ENCODE measurements at places on chromosomes 5 and 9.

- no peak for DNase-seq
Measured at GRCh38 chr5:180304431-180305375, 12.8 kb upstream of the MAPK9 start.

- DNase-seq = no peak
Measured at GRCh38 chr5:92514896-92515295, 1066.1 kb downstream of the NR2F1-AS1 start.

GRCh38 chr9:37617161-37617560 is 24.8 kb upstream of the TOMM5 start:
- no peak for DNase-seq

- DNase-seq = no peak
Measured at GRCh38 chr5:97266576-97266975, 83.5 kb upstream of the RIOK2 start.

DNA sequence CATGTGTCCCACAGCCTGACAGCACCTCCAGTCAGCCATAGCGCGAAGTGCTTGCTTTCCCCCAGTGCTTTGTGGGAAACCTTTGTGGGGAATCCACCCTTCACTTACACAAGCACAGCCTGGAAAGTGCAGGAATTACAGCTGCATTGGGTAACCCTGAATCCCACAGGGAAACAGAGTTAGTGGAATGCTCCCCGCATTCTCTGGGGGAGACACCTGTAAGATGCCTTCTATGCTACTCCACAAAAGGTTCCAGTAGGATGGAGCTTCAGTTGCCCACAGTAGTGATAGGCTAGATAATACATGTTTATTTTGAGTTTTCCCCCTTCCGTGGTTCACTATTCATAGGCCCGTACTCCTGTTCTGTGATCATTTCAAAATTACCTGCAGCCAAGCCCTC is 60.3 kb downstream of the TLE4 start:
- no peak for DNase-seq

DNA sequence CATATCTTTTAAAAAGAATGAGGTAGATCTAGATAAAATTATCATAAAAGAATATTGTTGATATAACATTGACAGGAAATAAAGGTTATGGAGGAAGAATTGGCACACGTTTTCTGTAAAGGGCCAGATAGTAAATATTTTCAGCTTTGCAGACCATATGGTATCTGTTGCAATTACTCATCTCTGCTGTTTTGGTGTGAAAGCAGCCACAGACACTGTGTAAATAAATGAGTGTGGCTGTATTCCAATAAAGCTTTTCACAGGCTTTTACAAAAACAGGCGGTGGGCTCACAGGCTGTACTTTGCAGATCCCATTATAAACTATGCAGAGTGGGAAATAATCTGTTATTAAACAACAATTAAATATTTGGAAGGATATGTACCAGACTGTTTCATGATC is 87.4 kb downstream of the SGCD start:
- DNase-seq = no peak

GRCh38 chr9:133516256-133516960 is 8.4 kb downstream of the MYMK start:
- DNase-seq = no peak

- DNase-seq = no peak
Measured at GRCh38 chr5:9160747-9161146, 385.1 kb downstream of the SEMA5A start.

- DNase-seq = no peak
Measured at GRCh38 chr5:138601444-138601843, 26.2 kb upstream of the HSPA9 start.

GRCh38 chr5:173581408-173582215 is 34.8 kb downstream of the BOD1 start:
- peak; percentile 31 for DNase-seq

DNA sequence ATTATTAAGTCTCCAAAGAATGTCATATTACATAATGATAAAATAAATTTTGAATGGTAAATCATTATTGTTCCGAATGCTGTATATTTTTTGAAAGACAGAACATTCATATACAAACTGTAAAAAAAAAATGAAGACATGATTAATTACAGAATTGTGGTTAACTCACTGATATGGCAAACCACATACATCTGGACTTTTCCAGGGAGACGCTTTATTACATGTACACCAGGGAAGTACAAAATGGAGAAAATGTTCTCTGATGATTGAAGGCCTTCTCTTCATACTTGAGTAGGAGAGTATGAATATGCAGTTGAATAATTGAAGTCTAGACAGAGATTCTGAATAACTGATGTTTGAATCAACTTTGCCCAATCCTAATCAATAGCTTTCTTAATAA is 1886.9 kb downstream of the EFNA5 start:
- DNase-seq = no peak

DNA sequence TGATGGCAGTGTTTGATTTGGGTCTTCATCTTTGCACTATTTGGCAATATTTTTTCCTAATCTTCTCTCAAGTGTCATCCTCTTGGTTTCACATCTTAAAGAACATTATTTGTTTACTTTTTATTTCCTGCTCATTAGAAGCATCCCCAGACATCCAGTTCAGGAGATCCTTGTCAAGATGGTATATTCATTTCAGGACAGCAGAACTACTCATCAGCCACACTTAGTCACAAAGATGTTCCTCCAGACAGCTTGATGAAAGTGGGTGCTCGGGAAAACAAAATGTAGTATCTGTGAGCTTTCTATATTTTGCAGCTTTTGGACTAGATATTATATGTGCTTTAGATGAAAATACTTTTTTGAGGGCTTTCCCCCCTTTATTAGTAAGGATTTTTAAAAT is 72.1 kb upstream of the SREK1 start:
- DNase-seq = no peak

DNA sequence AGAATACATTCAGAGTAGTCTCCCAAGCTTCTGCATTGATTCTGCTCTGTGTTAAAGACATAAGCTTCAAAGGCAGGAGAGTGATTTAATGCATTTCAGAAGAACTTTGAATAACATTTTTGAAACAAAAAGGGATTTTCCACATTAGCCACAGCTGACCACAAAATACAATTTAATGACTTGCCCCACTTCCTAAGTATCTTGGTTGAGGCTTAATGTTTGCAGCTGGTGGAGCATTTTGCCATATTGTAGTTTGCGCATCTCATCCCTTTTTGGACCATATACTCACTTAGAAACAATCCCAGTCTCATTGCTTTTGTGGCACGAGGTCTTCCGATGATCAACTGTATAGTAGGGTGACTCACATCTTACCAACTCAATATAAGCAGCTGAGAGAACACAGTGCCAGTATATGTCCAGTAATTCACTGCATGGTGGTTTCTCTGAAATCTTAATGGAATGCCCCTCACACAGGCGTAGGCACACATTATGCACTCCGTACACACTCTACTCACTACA is 455.8 kb upstream of the PTGER4 start:
- DNase-seq = no peak

DNA sequence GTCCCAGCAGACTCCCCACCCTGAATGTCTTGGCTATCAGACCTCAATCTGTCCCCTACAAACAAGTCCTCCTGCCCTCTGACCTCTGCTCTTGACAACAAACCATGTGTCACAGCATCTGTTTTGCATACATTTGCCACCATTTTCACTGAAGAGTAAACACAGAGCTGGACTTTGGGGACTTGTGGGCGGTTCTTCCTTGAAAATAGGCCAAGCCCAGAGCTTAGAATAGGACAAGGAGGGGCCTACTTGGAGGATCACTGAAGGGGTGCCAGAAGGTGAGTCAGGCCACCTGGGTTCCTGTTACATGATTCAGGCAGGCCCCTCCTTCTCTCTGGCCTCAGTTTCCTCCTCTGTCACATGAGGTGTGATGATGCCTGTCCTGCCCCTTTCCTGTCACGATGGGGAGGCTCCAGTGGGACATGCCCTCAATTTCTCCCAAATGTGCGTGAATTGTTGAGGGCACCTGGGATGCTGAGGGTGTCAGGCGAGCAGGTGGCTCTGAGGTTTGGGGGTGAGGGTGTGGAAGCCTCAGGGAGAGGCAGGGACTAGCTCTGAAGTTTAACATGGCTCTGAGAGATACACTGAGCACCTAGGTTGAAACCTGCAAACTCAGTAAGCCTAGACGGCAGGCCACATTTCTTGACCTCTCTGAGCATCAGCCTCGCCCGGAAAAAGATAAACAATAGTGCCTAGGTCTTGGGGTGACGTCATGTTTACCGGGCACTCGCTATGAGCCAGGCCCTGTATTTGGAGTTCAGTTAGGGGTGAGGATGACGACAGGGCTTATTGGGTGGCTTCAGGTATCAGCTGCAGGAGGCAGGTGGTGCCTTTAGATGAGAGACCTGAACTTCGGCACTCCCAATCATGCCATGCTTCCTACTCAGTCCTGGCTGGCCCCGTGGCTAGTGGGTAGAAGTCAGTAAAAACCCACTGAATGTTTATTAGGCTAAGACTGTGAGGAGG is 107.6 kb upstream of the PITX1 start:
- no peak for DNase-seq

DNA sequence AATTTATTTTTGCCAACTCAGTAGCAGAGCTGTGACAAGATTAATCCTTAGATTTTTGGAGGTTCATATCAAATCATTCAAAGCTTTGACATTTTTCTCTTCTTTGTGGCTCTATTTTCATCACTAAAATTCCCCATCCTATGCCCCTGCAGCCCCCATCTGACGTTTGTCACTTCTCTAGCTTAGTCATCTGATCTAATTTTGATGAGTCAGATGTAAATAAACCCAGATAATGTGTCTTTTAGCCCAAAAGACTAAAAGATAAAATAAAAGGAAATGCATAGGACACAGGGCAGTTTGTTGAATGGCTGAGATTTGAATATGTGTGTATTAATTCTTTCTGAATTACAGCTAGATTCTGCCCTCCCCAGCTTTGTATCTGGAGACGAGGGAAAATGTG is 897 bp upstream of the HSPB3 start:
- DNase-seq = no peak

DNA sequence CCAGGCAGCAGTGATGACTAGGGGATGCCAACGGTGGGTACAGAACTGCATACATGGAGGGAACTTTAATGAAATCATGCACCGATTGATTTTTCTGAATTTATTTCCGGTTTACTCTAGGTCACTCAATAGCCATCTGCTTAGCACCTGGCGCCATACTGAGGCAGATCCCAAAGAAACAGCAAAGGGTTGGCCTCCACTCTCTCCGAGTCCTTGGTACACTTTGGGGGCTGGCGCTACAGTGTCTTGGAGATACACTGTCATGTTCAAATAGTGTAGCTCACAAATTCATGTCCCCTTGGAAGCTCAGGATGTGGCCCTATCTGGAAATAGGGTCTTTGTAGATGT is 116.3 kb downstream of the BOD1 start:
- DNase-seq = no peak

- DNase-seq = no peak
Measured at GRCh38 chr5:132238169-132238744, 10.6 kb upstream of the P4HA2 start.

DNA sequence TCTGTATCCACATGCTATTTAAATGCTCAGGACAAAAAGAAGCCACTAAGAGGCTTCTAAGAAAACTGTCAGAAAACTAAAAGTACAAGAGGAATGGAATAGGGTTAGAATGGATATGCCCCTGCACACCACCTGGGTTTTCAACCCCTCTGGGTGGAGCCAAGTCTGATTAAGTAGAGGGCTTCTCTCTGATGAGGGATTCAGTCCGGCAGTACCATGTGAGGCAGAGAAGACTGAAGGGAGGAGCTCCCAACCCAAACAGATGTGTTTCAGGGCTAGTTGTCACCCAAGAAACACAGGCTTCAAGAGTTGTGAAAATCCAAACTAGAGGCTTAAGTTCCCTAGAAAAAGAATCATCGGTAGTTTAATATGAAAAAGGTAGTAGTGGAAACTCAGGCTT is 12.5 kb downstream of the NREP start:
- DNase-seq = no peak

- no peak for DNase-seq
Measured at GRCh38 chr5:132750471-132751230, 3.4 kb downstream of the CCNI2 start.

GRCh38 chr5:108588323-108588722 is 159.4 kb upstream of the FER start:
- no peak for DNase-seq

GRCh38 chr5:171525085-171525484 is 105.6 kb downstream of the FGF18 start:
- no peak for DNase-seq

Data from KG1 (cell line).